Activated CD4-positive, alpha-beta T cell treated with anti-CD3 and anti-CD28 coated beads, Interleukin-2, amount 50 U/mL, for 48 hours (primary cell): ENCODE measurements at places on chromosomes 12 and 14.
A peak's percentile ranks its signal among the peaks of the same experiment; 100 is the strongest.

DNA sequence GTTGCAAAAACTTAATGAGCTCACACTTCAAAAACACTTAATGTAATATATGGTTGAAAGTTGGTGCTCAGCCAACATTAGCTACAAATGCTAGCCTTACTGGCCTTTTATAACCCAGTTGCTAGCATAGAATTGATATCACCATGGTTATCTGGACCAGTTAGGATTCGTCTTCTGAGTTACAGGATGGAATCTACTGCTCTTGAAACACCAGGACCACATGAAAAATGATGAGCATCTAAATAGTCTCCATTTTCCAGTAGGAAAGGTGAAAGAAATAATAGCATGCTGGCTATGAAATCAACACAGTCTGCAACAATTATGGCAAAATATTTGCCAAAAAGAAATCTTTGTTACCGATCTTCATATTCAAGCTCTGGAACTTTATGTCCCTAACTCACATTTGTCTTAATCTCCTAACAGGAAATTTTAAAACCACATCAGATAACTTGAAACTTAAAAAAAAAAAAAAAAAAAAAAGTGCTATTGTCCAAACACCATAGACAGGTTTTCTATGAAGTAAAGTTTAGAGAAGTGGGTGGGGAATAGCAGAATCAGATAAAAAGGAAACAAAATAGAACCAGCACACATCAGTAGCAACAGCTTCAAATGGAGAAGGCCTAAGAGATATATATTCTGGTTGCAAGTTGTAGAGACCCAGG lies 12.6 kb upstream of the CD69 start:
- DNase-seq = no peak

GRCh38 chr12:68013181-68013580 lies 23.9 kb downstream of the IFNG-AS1 start:
- DNase-seq = no peak

GRCh38 chr14:47346849-47347248 lies 328.6 kb downstream of the MDGA2 start:
- DNase-seq = no peak

DNA sequence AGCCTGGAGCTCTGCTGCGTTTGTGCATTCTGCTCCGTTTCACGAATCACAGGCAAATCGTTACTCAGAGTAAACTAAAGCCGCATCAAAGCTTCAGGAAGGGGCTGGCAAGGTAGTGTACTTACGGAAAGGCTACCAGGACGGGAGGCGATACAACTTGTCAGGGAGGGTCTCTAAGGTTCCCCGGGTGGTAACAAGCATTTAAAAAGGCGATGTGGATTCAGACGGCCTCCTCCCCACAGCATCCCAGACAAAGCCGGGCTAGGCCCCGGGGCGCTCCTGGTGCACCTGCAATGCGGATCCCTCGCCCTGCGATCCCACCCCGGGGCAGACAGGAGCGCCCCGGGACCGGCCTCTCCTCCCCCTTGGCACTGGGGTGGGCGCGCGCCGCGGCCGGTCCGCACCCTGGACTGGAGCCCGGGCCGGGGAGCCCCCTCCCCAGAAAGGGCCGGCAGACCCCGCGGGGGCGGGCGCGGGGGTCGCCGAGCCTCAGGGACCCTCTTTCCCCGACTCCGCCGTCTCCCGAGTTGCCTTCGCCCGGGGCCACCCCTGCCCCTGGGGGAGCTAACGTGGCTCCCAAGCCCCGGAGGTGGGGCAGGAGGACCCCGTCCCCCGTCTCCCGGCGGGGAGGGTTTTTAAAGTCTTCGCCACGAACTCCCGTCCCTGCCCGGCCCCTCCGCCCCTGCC lies 718 bp downstream of the CCDC92 start:
- peak; percentile 37 for DNase-seq

DNA sequence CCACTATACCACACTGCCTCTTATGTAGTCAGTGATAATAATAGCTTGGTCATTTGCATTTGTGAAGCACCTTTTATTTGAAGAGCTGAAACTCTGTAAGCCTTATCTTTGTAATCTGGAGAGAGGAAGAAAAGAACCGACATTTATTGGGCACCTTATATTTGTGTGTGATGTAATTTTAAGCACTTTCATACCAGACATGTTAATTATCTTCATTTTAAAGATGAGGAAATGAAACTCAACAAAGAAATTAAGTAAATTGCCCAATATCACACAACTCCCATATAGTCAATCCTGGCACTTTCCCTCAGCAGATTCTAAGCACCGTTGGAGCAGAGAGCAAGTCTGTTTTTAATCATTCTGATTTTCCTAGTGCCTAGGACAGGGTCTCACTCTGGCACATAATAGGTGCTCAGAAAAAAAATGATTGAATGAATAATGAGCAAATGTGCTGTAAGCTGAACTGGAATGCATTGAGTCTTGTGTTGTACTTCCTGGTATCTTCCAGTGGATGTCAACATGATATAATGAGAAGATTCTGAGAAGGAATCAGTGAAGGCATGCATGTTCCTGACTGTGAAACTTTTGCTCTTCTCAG lies 418.9 kb downstream of the ZFP36L1 start:
- DNase-seq = no peak

- no peak for DNase-seq
Measured at GRCh38 chr12:4152145-4152795, 121.3 kb upstream of the CCND2 start.

- DNase-seq = no peak
Measured at GRCh38 chr12:7709969-7710675, 1.1 kb upstream of the DPPA3 start.

DNA sequence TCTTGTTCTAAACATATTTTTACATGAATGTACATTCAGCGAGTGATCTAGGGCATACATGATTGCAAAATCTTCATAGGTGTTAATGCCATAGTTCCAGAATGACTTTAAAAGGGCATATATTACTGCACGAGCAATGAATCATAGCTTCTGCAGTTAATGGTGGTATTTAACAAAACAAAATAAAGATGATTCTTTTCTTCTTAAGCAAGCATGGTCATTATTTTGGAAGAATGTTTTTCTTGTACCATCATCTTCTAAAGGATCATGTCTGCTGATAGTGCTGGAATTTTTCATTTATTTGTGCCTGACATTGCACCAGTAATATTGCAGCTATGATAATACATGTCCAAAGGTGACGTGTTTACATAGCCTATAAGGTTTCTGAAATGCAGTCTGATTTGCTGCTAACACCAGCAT lies 388.6 kb downstream of the CCDC91 start:
- no peak for DNase-seq

GRCh38 chr14:101457936-101458740 lies 103.2 kb upstream of the DIO3 start:
- DNase-seq = no peak

DNA sequence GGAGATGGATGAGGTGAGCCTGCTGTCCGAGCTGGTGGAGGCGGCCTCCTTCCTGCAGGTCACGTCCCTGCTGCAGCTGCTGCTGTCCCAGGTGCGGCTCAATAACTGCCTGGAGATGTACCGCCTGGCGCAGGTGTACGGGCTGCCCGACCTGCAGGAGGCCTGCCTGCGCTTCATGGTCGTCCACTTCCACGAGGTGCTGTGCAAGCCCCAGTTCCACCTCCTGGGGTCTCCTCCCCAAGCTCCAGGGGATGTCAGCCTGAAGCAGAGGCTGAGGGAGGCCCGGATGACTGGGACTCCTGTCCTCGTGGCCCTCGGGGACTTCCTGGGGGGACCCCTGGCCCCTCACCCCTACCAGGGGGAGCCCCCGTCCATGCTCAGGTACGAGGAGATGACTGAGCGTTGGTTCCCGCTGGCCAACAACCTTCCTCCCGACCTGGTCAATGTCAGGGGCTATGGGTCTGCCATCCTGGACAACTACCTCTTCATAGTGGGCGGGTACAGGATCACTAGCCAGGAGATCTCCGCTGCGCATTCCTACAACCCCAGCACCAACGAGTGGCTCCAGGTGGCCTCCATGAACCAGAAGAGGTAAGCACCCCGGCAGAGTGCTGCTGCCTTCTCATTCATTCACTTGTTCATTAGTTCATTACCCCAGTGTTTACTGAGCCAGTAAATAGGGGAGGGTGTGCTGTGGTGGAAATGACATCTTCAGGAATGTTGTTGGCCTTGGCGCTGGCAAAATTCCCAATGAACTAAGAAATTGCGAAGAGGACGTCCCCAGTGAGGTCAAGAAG lies 774 bp upstream of the MANSC4 start:
- no peak for DNase-seq

DNA sequence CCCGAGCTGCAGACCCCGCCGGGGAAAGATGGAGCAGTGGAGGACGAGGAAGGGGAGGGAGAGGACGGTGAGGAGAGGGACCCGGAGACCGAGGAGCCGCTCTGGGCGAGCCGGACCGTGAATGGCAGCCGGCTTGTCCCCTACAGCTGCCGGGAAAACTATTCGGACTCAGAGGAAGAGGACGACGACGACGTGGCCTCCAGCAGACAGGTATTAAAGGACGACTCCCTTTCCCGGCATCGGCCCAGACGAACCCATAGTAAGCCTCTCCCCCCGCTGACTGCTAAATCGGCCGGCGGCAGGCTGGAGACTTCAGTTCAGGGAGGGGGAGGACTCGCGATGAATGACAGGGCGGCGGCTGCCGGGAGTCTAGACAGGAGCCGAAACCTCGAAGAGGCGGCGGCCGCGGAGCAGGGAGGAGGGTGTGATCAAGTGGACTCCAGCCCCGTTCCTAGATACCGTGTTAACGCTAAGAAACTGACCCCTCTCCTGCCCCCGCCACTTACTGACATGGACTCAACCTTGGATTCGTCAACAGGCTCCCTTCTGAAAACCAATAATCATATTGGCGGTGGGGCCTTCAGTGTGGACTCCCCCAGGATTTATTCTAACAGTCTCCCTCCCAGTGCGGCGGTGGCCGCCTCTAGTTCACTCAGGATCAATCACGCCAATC lies 962 bp downstream of the LEMD3 start:
- peak; percentile 66 for DNase-seq
